Brain pericyte (primary cell): ENCODE measurements at places on chromosomes 16 and 17.

GRCh38 chr16:75494661-75495075, 573 bp downstream of the CHST6 start:
- DNase-seq, result no peak

GRCh38 chr17:64320613-64321553, 57.8 kb upstream of the TEX2 start:
- DNase-seq, result no peak

GRCh38 chr17:45104497-45104896, 27.8 kb downstream of the PLCD3 start:
- DNase-seq, result no peak

GRCh38 chr17:36858119-36859002, 78.9 kb upstream of the LHX1 start:
- no peak for DNase-seq

DNA sequence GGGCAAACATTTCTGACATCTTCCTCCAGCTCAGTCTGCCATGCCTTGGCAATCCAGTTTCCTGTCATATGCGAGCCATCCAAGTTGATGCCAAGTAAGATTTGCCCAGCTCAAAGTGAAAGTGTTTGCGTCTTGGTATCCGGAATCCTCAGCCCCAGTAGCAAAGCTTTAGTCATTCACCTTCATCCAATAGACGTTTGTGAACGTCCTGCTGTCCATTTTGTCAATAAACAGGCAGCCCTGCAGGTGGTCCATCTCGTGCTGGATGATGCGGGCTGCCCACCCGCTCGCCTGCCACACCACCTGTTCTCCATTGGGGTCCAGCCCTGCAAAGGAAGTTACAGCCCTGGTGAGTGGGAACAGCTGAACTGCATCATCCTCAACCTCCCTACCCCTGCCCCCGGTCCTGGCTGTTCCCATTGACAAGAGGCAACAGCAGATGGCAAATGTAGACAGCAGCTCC, 1.5 kb downstream of the PDF start:
- DNase-seq, result peak; percentile 81

- no peak for DNase-seq
Measured at GRCh38 chr17:78682363-78682762, 99.7 kb downstream of the CYTH1 start.

DNA sequence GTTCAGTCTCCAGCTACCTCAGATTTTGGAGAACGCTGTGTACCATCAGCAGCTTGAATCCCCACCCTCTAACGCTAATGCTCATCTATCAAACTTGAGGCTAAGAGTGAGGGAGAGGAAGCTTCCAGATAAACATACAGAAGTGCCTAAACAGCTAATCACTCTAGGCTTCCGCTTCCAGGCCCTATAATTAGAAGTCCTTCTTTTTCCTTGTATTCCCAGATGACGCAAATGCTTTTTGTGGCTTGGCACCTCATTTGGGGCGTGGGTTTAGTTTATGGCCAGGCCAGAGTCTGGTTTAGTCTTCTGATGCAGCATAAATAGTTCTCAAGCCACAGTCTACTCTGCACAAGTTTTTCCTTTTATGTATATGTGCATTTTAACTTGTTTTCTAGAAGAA, 263.4 kb downstream of the BCAS3 start:
- no peak for DNase-seq

DNA sequence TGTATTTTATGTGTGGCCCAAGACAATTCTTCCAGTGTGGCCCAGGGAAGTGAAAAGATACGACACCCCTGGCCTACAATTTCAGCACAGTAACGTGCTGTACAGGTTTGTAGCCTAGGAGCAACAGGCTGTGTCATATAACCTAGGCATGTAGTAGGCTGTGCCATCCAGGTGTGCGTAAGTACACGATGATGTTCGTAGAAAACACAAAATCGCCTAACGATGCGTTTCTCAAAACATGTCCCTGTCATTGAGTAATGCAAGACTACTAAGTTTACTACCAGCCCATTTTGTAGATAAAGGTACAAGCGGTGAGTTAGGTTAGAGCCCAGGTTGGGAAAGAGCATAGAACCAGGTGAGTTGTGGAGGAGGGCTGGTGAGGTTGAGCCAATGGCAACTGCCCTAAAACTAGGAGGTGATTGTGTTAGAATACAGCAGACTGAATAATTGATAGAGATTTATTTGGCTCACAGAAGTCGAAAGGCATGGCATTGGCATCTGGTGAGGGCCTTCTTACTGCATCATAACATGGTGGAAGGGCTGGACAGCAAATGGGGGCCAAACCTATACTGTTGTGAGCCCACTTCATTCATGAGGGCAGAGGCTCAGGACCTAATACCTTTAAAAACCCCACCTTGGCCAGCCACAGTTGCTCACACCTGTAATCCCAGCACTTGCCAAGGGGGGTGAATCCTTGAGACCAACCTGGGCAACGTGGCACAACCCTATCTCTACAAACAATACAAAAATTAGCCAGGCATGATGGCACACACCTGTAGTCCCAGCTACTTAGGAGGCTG, 4.2 kb downstream of the EIF1 start:
- DNase-seq, result no peak

- no peak for DNase-seq
Measured at GRCh38 chr17:40791787-40792436, 7.8 kb downstream of the KRT28 start.

DNA sequence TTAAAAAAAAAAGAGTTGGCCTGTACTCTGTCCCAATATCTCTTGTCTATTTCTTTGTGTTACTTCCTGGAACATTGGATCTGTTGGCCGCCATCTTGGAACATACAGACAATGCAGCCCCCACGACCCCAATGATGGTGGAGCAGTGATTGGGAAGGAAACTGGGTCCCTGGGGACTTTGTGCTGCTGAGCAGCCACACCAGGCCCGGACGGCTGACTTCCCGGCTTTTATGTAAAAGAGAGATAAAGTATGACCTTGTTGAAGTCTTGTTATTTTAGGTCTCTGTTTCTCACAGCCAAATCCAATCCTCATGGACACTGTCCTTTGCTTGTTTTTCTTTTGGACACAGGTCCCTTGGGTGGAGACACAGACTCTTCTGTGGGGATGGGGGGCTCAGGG, 204.5 kb downstream of the SALL1 start:
- DNase-seq, result no peak

GRCh38 chr17:71759422-71760060, 361.3 kb upstream of the SOX9 start:
- peak; percentile 1 for DNase-seq

- DNase-seq, result no peak
Measured at GRCh38 chr16:383326-384051, 1.7 kb upstream of the PGAP6 start.

DNA sequence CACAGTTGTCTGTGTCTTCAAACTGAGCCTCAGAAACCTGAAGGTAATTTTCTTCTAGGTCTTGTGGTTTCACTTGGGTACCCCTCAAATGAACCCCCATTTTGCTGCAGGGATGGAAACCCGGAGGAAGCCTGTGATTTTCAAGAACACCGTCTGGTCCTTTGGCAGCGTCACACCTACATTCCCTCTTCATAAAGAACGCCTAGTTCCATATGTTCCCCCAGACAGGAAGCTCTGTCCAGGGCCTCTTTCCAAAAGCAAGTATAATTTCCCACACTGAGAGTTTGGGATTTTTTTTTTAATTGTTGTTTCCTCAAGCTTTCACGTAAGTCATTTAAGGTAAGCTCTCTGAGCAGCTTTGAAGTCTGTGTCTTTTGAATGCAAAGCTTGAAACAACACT, 515.0 kb downstream of the TMEM114 start:
- DNase-seq, result no peak
